HuH-7.5 (cell line): ENCODE measurements at places on chromosomes 3 and 15.

- DNase-seq: peak; percentile 96
Observed at GRCh38 chr15:73950831-73951561, 24.7 kb downstream of the LOXL1 start.

- DNase-seq: no peak
Observed at GRCh38 chr15:56906766-56907165, 11.7 kb upstream of the TCF12 start.

DNA sequence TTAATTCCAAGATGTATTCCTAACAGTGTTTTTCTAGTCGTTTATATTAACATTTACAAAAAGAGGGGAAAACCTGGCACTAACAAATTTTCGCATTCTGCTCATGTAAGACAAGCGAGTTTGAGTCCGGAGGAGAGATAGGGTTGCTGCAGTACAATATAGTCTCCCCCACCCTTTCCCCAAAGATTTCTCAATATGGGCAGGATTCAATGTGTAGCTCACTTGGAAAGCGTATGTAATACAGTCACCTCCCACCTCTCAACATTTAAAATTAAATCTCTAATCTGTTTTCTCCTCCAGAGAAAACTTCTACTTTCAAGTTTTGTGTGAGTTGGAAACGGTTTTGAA is 57.9 kb downstream of the CMSS1 start:
- no peak for DNase-seq

- no peak for DNase-seq
Observed at GRCh38 chr15:70217226-70218160, 119.8 kb upstream of the TLE3 start.

GRCh38 chr15:38316311-38316710 is 63.7 kb downstream of the SPRED1 start:
- no peak for DNase-seq

DNA sequence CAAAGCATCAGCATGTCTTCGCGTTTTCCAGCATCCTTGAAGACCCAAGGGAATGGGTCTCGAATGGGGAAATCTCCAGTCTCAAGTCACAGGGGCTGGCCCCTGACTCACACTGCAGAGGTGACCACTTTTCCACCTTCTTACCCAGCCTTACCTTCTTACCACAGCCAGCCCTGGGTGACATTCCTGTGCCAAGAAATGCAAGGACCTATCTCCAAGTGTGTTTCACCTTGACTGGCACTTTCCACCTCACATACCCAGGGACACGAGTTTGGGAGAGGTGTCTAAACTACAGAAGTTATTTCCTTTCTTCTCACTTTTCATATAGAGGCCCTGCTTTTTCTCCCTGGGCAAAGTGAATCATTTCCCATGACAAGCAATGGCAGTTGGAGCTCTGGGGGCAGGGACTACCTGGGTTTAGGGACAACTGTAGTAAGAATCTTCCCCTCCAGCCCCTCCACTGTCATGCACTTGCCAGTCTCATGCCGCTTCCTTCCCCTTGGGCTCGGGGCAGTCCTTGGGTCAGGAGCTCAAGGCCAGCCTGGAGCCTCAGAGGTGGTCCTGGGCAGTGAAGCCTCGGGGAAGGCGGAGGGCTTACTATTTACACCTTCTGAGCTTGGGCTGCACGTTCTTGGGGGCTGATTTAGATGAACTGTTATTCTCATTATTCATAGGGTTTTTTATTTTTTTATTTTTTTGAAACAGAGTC is 16.8 kb downstream of the PAQR5 start:
- DNase-seq: no peak

DNA sequence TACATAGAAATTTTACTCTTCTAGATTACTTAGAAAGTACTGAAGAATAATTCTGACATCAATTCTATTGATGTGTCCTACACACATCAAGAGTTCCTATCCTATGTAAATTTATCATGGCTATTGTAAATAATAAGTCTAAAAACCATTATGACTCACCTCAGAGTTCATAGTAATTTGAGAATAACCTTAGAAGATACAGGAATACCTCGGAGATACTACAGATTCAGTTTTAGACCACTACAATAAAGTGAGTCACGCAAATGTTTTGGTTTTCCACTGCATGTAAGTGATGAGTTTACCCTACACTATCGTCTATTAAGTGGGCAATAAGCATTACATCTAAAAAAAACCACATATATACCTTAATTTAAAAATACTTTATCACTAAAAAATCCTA is 74.8 kb downstream of the NR1I2 start:
- no peak for DNase-seq

DNA sequence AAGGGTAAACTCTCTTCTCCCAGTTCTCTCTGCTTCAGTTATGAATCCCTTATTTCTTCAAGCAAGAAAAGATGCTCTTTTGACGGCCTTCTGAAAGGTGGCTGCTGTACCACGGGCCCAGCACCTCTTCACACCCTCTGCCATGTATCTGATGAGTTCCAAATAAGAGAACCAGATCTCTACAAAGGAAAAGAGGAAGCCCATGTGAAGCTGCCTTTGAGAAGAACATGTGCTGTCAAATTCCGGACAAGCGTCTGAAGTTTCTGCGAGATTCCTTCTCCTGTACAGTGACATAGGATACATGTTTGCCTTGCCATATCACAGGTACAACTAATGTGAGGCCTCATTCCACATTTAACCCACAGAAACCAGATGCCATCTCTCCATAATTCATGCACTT is 59.2 kb downstream of the SH3BP5 start:
- no peak for DNase-seq

GRCh38 chr15:85870216-85871014 is 75.7 kb upstream of the KLHL25 start:
- DNase-seq: no peak

GRCh38 chr3:18189282-18190050 is 235.7 kb downstream of the SATB1 start:
- no peak for DNase-seq

GRCh38 chr3:115712871-115713270 is 89.6 kb downstream of the GAP43 start:
- no peak for DNase-seq

- DNase-seq: no peak
Observed at GRCh38 chr3:73365756-73366397, 258.9 kb downstream of the PDZRN3 start.

DNA sequence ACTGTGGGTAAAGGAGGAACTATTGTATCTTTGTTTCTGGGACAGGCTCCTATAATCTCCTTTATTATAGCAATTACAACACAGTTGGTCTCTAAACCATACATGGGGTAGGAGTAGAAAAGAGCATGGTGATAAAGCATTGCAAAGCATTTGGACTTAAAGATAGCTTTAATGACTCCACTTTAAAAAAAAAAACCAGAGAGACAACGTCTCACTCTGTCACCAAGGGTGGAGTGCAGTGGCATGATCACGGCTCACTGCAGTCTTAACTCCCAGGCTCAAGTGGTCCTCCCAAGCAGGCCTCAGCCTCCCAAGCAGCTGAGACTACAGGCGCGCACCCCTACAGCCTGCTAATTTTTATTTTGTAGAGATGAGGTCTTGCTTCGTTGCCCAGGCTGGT is 68.2 kb downstream of the DENND4A start:
- no peak for DNase-seq

DNA sequence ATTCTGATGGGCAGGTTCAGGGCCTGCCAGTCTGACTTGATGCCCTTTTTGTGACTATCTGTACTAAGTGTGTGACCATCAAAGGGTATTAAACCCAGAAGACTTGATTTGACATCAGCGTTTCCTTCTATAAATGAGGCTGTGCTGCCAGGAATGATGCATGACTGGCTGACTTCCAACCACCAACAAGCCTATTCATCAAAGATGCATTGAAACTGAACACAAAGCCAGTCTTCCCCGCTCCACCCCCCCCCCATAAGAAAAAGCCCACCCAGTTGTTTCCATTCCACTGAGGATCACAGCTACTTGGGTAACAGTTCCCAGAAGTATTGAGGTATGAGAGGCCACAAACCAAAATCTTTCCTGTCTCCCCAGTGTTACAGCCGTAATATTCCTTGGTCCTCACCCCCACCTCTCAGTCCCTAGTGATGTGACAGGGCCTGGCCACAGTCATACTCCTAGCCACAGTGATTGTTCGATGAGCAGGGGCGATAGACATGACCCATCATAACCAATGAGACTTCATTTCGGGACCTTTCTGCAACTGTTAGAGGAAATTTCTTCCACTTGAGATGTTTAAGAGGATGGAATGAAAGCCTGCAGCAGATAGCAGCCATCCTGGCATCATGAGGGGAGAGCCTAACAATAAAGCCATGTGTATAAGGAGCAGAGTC is 22.6 kb downstream of the SH3BP5 start:
- no peak for DNase-seq

DNA sequence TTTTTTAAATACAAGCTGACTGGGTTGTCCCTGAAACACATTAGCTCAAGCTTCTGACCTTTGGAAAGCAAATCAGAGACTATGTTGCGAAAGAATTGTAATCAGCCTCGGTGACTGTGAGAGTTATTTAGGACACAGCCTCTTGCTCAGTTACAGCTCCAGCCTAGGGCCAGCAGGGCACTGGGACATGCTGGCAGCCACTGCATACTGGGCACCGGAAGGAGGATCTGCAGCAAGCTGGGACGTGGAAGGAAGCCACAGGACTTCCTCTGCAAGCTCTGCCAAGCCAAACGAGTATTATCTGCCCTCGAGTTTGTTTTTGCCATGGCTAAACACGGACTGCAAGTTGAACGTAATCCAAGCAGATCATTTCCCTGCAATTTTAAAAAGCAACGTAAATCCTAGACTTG is 24.4 kb upstream of the COPG1 start:
- peak; percentile 89 for DNase-seq

GRCh38 chr3:149142682-149143081 is 13.2 kb downstream of the HPS3 start:
- no peak for DNase-seq

- no peak for DNase-seq
Observed at GRCh38 chr3:64880916-64881315, 193.1 kb upstream of the ADAMTS9 start.

DNA sequence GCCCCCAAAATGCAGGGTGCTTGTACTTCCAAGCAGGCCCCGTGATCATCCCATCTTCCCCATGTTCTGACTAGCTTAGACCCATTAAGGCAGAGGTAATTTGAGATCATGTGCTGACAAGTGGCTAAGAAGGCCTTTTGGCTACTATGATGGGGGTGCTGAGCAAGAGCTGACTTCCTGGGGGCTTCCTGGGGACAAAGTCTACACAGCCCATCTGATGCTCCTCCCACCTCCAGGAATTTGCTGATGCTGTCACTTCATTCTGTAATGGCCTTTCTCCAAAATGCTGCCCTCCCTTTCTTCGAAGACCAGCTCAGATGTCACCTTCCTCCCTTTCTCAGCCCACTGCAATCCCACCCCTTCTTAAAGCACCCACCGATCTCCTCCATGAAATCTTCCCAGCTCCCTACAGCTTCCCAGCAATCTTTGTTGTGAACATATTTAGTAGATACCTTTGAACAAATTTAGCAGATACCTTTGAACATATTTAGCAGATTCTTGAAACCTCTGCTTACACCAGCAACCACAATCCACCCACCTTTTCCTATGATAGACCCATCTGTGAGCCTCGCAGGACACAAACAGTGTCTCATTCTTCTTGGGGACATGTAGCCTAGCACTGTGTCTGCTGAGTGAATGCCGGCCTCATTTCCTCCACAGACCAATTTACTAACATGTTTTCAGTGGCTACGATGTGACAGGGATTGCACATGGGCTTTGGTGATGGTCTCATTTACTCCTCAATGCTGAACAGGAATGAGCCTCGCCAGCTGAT is 223.3 kb downstream of the EPHB1 start:
- DNase-seq: no peak

- no peak for DNase-seq
Observed at GRCh38 chr3:11691767-11692531, 48.2 kb upstream of the VGLL4 start.

GRCh38 chr3:49727154-49727923 is 3.6 kb upstream of the GMPPB start:
- no peak for DNase-seq

DNA sequence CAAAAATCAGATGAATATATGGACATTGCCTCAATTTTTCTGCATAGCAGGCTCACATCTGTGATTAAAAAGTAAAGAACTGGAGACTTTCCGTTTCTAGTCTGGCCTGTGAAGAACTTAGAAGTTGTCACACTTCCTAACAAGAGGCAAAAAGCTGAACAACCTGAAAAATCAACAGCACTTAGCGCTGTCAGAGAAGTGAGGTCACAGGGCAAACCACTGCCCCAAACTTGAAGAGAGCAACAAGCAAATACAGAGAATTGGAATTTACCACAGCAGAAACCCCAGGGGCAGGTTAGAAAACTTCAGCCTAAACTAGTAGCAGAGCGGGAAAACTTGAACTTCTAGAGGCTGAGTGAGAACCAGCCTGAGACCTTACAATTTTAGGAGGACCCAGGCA is 38.9 kb downstream of the CCDC54 start:
- DNase-seq: no peak

GRCh38 chr3:111861391-111861790 is 2.3 kb downstream of the PHLDB2 start:
- no peak for DNase-seq

DNA sequence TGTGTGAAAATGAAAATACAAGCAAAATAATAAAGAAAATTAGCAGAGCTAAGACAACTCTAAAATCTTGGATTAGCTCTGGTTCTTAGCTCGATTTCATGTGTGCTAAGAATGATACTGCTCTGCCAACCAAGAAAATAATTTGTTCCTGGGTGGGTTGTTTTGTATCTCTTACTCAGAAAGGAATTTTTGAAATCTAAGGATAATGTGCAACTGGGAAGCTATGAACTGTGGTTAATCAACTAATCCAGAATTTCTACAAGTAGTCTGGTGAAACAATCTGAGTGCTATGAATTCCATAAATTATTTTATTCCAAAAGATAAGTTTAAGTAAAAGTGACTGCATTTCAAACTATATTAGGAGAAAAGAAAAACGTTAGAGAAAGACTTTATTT is 92.0 kb downstream of the TFDP2 start:
- no peak for DNase-seq

GRCh38 chr3:18772699-18773305 is 347.7 kb upstream of the SATB1 start:
- no peak for DNase-seq

GRCh38 chr3:123281929-123282328 is 80.2 kb downstream of the SEC22A start:
- no peak for DNase-seq

- no peak for DNase-seq
Observed at GRCh38 chr3:48064292-48064829, 48.1 kb upstream of the MAP4 start.

DNA sequence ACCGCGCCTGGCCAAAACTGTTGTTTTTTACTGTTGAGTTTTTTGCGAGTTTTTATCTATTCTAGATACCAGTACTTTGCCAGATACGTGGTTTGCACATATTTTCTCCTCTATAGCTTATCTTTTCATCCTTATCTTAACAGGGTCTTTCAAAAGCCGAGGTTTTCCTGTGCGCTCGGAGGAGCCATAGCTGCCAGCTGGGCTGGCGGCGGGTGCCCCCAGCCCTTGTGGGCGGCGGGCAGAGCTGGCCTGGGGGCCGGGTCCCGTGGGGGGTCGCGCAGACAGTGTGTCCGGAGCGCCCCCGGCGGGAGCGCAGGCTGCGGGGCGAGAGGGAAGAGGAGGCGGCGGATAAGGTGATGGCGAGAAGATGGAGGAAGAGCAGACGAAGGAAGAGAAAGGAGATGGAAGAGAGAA is 11.1 kb upstream of the EIF4A2 start:
- no peak for DNase-seq
